ENCODE measurements at places on chromosomes 2 and 18. TPM values are rescaled to one million over a fixed set of nuclear protein-coding genes. Genes with fewer than 3 reads are reported as not detected.

MAPK4 gene
- 2.5 TPM for polyA plus RNA-seq

OTOF gene
- polyA plus RNA-seq: 0.19 TPM

GRCh38 chr2:72780477-72780876 is 45.4 kb downstream of the EXOC6B start:
- no peak for DNase-seq
- peaks cover 10% of the 10 kb centered on the region for H3K4me1 ChIP-seq
- H3K27me3 ChIP-seq: no peaks in the 10 kb centered on the region
- H3K4me3 ChIP-seq: no peak overlapping the region
- no peaks in the 10 kb centered on the region for H3K36me3 ChIP-seq

DNA sequence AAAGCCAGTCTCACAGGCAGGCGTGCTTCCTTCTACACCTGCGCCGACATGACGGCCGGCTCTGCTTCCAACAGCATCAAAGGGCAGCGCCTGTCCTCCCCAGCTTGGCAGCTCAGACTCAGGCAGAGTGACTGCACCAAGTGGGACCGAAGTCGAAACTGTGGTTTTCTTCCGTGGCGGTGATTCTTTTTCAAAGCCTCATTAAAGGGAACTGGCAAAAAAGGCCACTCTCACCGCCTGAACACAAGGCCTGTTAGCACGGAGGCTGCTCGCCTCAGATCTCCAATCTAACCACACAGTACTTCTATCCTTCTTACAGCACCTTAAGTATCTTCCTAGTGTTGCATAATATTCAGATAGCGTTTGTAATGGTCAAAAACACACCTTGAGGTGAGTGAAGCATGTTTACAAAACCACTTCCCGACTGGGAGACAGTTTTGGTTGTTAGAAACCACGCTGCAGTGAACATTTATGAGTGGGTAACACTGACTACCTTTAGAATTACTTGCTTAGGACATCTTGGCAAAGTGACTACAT is 236.4 kb downstream of the HDAC4 start:
- no peaks in the 10 kb centered on the region for H3K27me3 ChIP-seq
- no peak for DNase-seq
- H3K27ac ChIP-seq: no peak overlapping the region
- H3K36me3 ChIP-seq: no peaks in the 10 kb centered on the region
- H3K4me3 ChIP-seq: no peak overlapping the region

- DNase-seq: no peak
- no peak overlapping the region for H3K4me3 ChIP-seq
- no peaks in the 10 kb centered on the region for H3K4me1 ChIP-seq
- H3K36me3 ChIP-seq: no peaks in the 10 kb centered on the region
- H3K27ac ChIP-seq: no peak overlapping the region
Measured at GRCh38 chr2:222242532-222242931, 56.3 kb downstream of the PAX3 start.

DNA sequence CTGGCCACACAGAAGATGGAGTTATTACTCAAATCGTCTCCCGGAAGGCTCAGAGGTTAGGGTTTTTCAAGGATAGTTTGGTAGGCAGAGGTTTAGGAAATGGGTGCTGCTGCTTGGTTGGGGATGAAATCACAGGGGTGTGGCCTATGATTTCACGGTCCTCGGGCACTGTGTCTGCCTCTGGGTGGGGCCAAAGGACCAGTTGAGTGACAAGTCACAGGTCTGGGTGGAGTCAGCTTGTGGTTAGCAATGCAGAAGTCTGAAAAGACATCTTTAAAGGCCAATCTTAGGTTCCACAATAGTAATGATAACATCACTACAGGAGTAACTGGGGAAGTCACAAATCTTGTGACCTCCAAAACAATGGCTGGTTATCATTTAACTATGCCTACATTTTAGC is 387.8 kb downstream of the ZNF521 start:
- no peak for DNase-seq
- H3K4me3 ChIP-seq: no peak overlapping the region
- no peak overlapping the region for H3K27ac ChIP-seq
- H3K4me1 ChIP-seq: no peaks in the 10 kb centered on the region

DNA sequence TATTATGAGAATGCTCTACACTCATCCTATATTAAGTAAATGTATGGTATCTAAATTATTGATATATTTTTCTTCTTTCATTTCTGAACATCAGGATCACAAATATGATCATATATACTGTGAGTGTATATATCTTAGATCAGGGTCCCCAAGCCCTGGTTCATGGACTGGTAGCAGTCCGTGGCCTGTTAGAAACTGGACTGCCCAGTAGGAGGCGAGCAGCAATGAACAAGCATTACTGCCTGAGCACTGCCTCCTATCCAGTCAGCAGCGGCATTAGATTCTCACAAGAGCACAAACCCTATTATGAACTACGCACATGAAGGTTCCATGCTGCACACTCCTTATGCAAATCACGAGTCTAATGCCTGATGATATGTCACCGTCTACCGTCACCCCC is 1247.1 kb upstream of the NXPH2 start:
- no peaks in the 10 kb centered on the region for H3K27me3 ChIP-seq
- no peaks in the 10 kb centered on the region for H3K36me3 ChIP-seq
- no peak overlapping the region for H3K27ac ChIP-seq

DNA sequence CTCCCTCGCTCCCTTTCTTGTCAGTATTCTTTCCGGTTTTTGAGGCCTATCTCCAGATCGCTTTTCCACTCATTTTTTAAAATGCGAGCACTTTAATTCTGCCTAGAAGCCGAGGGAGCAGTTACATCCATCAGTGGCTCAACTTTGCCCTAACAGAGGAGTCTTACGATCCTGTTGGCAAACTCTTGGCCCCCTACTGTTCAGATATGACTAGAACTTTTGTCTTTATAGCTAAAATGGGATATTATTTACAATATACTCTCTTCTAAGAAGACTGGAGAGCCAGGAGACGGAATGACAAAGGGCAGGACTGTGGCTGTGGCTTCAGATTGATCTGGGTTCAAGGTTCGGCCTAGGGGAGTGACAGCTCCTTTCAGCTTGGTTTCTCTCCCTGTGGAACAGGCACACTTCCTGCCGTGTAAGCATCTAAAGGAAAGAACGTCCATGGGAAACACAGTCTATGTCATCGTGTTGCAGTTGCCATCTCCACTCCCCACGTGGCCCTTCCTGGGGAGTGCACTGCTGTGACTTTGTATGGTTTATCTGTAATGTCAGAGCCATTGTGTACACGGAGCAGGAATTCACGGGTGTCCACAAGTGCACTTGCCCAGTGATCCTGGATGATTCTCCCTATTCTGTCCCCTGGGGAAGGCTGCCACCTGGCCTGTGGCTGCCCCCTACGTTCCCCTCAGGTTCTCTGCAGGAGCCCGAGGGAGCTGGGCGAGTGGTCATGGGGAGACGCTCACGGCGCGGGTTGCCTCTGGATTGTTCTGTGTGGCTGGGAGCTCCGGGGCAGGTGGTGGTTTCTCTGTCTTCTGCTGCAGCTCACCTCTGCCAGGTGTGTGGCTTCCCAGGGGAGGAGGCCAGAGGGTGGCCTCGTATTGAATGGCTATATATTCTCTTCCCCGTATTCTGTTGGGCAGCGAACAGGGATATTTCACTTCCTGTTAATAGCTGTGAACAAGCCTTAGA is 222.0 kb downstream of the LDLRAD4 start:
- DNase-seq: no peak
- H3K4me1 ChIP-seq: no peaks in the 10 kb centered on the region
- H3K27me3 ChIP-seq: no peaks in the 10 kb centered on the region
- no peaks in the 10 kb centered on the region for H3K36me3 ChIP-seq
- no peak overlapping the region for H3K4me3 ChIP-seq

DNA sequence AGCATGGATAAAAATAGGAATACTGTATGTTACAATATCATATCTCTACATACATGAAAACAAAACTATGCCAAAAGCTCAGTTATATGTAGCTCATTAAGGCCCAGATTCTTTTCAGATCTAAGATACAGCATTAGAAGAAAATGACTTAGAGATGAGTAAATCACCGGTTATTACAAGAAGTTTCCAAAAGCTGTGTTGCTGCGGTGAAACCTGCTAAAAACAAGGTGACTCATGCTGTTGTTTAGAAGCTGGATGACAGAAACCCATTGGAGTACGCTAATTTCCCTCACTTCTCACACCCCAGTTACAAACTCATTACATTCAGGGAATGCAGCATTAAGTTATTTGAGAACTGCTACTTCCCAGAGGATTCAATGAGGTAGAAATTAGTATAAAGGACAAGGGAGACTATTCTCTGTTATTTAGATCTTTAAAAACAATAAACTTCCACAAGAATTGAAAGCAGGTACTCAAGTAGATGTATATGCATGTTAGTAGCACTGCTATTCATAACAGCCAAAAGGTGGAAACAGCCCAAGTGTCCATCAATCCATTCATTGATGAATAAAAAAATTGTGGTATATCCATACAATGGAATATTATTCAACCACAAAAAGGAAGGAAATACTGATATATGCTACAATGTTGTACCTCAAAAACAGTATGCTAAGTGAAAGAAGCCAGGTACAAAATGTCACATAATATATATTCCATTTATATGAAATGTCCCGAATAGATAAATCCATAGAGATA is 32.6 kb downstream of the RBKS start:
- H3K27ac ChIP-seq: no peak overlapping the region
- no peaks in the 10 kb centered on the region for H3K36me3 ChIP-seq
- H3K27me3 ChIP-seq: no peaks in the 10 kb centered on the region
- no peak overlapping the region for H3K4me3 ChIP-seq
- H3K4me1 ChIP-seq: no peaks in the 10 kb centered on the region

All from pancreas (tissue), 10 donors.